NB4 (cell line): ENCODE measurements at places on chromosomes 1 and 21.
A peak's percentile ranks its signal among the peaks of the same experiment; 100 is the strongest.

DNA sequence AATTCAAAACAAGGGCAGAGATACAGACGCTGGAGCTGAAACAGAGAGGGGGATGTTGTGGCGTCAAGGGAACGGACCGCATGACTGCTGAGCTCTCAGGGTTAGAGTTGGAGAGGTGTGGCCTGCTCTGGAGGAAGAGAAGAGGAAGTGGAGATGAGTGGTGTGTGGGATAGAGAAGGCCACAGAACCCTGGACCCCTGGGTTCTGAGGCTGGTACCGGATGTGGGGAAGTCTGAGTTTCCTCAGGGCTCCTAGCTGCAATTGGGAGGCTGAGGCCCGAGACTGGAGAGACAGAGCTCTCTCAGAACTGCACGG, 1.8 kb downstream of the BCAN start:
- DNase-seq = peak; percentile 77

GRCh38 chr1:3419415-3420204, 34.9 kb upstream of the ARHGEF16 start:
- no peak for DNase-seq

DNA sequence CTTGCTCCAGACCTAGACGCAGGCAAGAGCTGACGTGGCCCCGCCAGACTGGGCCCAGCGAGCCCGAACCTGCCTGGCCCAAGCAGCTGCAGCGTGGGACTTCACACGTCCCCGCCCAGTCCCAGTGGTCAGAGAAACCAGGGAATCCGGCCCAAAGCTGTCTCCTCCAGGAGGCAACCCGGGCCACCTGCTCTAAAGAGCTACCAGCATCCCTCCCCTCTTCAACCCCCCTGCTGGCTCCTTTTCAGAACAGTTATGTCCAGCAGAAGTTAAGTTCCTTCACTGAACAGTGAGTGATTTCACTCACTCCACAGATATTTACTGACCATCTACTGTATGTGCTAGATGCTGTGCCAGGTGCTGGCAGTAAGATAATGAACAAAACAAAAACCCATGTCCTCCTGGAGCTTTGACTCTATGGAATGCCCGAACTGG, 2.1 kb upstream of the EFNA1 start:
- no peak for DNase-seq

DNA sequence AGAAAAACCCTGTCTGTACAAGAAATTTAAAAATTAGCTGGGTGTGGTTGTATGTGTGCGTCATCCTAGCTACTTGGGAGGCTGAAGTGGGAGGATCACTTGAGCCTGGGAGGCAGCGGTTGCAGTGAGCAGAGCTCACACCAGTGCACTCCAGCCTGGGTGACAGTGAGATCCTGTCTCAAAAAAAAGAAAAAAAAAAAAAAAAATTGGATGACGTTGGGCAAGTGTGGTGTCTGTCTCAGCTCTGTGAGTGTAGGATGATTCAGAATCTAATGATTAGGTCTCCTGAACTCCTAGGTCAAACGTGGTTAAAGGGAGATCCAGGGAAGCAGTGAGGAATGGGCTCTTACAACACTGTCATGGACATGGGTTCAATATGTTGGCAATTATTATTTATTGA, 435.9 kb downstream of the KIF26B start:
- DNase-seq = no peak

DNA sequence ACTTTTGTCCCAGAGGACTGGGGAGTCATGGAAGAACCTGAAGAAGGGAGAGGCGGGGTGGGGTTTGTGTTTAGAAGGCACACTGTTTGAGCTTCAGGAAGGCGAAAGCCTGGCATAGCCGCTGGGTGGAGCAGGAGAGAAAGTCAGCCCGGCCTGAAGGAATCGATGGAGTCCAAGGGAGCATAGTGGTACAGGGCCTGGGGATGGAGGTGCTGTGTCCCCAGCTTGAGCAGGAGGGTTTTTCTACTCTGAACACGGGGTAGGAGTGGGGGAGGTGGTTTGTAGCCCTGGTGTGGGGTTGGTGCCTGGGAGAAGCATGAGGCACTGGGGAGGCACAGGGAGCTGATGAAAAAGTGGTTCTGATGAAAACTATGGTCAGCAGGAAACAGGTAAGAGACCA, 4.7 kb upstream of the CCDC24 start:
- no peak for DNase-seq

DNA sequence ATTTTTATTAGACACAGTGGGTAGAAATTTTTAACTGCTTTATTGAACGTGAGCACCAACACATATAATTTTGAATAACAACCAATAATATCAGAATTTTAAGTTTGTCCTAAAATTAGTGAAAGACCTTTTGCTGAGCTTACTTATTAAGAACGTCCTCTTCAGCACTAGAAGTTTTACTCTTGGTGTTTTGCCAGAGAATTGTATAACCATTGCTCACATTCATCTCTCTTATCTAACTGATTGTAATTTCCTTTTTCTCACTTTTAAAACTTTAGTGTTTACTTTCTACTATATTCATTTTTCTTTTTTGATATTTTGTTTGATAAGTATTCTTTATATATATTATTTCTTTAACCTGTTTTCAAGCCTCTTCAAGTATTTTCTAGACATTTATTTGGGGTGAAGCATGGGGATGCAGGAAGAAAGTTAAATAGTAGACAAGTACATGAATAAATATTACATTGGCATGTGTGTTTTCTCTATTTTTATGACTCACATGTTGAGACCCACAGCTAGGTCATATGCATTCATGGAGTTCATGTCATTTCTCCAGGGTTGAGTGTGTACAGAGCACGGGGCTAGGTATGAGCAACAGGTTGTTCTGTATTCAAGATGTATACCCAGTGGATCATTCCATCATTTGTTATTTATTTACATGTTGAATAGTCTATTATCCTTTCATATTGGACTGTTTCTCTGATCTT, 90.6 kb downstream of the ATP6V1G3 start:
- DNase-seq = no peak

DNA sequence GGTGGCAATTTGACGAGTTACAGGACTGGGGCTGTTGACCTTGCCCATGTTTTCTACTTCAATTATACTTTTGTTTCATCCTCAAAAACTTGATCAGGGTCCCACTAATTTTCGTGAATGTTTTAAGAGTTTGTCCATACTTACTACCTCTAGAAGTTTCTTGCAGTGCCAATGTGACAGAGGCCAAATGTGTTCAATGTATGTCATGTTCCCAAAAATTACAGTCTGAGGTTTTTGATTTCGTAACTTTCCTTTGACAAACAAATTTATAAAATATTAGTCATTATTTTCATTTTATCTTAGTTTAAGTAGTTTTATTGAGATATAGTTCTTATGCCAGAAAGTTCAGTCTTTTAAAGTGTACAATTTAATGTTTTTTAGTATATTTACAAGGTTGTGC, 15.3 kb downstream of the VPS13D start:
- no peak for DNase-seq
